ENCODE measurements at places on chromosomes 1 and 21.
A peak's percentile ranks its signal among the peaks of the same experiment; 100 is the strongest.

DNA sequence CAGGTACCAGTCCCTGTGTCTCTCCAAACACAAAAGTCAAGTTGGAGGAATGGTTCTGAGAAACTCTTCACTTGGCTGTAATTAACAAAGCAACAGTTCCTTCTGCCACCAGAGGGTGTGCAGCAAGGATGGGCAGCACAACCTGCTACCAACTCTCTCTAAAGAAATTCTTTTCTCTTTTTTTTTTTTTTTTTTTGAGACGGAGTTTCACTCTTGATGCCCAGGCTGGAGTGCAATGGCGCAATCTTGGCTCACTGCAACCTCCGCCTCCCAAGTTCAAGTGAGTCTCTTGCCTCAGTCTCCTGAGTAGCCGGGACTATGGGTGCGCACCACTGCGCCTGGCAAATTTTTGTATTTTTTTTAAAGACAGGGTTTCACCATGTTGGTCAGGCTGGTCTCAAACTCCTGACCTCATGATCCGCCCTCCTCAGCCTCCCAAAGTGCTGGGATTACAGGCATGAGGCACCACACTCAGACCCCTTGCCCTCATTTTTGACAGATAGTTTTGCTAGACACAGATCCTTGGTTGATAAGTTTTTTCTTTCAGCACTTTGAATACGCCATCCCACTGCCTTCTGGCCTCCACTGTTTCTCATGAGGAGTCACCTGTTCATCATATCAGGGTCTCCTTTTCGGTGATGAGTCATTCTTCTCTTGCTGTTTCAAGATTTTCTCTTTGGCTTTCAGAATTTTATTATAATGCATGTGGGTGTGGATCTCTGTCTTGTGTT lies 12.1 kb upstream of the DEGS1 start:
- peak; percentile 58 for DNase-seq

DNA sequence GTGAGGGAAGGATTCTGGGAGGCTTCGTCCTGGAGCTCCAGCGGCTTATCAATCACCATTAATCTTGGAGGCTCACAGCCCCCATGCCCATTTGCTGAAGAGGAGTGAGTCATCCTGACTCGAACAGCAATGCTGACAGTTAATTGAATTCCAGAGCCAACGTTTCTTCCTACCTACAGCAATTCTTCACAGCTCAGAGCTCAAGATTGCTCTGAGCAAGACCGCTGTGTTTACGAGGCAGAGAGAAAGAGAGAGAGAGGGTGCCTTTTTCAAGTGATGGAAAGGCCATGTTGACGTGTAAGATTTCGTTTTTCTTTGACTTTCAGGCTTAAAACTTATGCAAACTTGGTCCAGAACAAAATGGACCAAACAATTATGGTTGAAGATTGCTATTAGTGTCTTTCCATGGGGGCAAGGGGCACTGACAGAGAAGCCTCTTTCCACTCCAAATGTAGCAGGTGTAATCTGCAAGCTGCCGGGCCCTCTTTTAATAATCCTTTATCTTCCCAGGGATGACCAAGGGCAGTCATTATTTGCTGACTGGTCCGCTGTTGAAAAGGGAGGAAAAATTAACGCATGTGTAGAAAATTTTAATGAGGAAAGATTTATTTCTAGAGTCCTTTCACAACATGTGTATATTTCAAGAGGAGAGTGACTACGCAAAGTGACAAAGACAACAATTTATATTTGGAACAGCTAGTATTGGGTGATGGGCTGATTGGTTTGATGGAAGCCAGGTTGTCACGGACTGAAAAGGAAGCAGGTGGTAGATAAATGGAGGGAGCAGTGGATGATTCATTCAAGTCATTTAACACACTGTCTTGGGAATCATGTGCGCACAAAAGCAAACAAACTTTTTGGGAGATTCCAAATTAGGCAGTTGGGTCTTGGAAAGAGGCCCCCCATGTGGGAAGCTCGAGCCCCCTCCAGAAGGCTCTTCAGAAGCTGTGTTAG lies 136.1 kb upstream of the IRF2BP2 start:
- DNase-seq, result no peak

GRCh38 chr1:147567594-147568381 lies 26.5 kb downstream of the BCL9 start:
- no peak for DNase-seq

GRCh38 chr1:76690766-76691165 lies 176.5 kb upstream of the ST6GALNAC5 start:
- DNase-seq, result no peak

- DNase-seq, result no peak
These were observed 33.8 kb downstream of the STIL start for GRCh38 chr1:47280142-47280541.

- DNase-seq, result no peak
These were observed 2.9 kb downstream of the UBAP2L start for GRCh38 chr1:154223621-154224020.
